Esophagus muscularis mucosa (tissue), 4 donors: ENCODE measurements at places on chromosomes 4 and X. TPM values are rescaled to one million over a fixed set of nuclear protein-coding genes. Genes with fewer than 3 reads are reported as not detected.

DNA sequence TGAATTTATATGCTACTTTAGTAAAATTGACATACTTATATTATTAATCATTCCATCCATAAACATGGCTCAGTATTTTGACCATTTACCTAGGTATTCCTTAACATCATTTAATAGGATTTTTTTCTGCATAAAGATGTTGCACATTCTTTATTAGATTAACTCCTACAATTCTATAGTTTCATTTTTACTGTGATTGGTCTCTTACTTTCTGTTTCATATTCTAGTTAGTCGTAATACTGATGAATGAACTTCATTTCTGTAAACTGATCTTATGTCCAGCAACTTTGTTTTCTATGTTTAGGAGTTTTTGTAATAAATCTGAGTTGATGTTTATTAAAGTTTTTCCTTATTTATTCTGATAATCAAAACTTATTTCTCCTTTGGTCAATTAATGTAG, 278.2 kb upstream of the CXXC4 start:
- DNase-seq, result no peak

DNA sequence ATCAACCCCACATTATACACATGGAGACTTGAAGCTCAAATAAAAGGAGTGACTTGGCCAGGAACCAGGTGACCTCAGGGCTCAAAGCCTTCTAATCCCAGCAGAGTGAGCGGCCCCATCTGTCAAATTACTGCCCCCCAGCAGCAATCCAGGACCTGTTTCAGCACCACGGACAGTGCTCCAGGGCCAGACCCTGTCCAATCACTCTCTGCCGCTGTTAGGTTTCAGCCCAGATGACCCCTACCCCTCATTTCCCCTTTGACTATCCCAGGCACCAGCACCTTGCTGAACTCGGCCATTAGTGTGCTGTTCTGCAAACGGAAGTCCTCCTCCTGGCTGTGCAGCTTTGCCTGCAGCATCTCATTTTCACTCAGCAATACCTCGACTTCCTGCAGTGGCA, 5.1 kb downstream of the GRIPAP1 start:
- DNase-seq, result no peak

DNA sequence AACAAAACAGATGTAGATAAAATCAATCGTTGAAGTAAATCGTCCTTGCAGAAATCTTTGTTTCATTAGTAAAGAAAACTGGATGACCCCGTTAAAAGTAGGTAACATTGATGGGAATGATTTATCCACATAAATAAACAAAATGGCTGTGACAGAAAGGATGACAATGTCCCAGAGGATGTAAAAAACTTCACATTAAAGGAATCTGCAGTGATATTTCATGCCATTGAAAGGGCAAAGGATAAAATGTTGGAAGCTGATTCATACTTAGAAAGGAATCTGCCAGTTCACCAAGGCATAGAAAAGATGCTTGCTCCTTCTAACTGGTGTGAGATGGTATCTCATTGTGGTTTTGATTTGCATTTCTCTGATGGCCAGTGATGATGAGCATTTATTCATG, 24.2 kb upstream of the EPGN start:
- DNase-seq, result no peak

GRCh38 chr4:151842430-151843079, 81.7 kb upstream of the GATB start:
- DNase-seq, result no peak

- no peak for DNase-seq
Measured at GRCh38 chr4:83870328-83870950, 334.5 kb downstream of the GPAT3 start.

GRCh38 chr4:113435893-113436292, 325.6 kb downstream of the CAMK2D start:
- no peak for DNase-seq

Gene STK32B
- total RNA-seq, result 1.7 TPM

DNA sequence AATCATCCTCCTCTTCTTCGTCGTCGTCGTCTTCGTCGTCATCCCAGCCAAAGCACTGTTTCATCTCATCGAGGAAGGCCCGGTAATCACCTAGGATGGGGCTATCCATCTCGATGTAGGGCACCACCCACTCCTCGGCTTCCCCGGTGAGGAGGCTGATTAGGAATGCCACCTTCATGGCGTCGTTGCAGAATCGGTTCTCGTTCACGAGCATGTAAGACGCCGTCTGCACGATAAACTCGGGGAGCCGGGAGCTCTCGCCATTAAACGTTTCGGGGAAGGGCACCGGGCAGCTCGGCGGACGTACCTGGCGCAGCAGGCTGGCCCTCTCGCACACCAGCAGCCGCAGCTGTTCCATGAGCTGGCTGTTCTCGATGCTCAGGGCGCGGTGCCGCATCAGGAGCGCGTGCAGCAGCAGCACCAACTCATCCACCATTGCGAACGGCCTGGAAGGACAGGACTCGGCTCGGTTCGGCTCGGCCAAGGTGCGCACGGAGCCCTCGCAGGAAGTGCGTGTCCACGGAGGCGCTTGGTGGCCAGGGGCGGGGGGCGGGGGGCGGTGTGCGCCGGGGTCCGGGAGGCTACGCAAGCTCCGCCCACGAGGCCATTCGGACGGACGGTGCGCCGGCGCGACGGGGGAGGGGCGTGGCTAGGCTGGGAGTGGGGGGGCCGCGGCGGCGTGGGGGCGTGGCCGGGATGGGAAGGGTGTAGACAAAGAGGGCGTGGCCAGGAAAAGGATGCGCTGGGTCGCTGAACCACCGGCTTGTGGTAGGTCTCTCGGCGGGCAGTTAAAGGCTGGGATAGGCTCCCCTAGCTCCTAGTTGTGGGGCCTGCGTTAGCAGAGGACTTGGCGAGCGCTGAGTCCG, at the start of gene LDOC1:
TSS of gene LDOC1 (minus strand) at position 544 of the 866 bp plus-strand sequence. CDS start at position 436, 108 bp downstream.
- DNase-seq, result peak; percentile 92
